ENCODE measurements at places on chromosomes 2 and 18. TPM values are rescaled to one million over a fixed set of nuclear protein-coding genes. Genes with fewer than 3 reads are reported as not detected.

LDAH gene
- polyA plus RNA-seq = 6.3 TPM

PRADC1 gene
- polyA plus RNA-seq = 9.7 TPM

LINC00305 gene
- polyA plus RNA-seq = 0.12 TPM

SMPD4 gene
- polyA plus RNA-seq = 28.8 TPM

REG3G gene
- 0.08 TPM for polyA plus RNA-seq

RAX gene
- not detected for polyA plus RNA-seq

LYPD6 gene
- polyA plus RNA-seq = 1.0 TPM

GPR17 gene
- 0.18 TPM for polyA plus RNA-seq

TRABD2A gene
- polyA plus RNA-seq = 33.3 TPM

BMP10 gene
- polyA plus RNA-seq = not detected

DNAH7 gene
- polyA plus RNA-seq = 0.73 TPM

ABCB11 gene
- polyA plus RNA-seq = 0.02 TPM

ZBTB14 gene
- polyA plus RNA-seq = 8.6 TPM

AQP4 gene
- polyA plus RNA-seq = 2.0 TPM

CBLN2 gene
- not detected for polyA plus RNA-seq

FRZB gene
- 22.8 TPM for polyA plus RNA-seq

MYO1B gene
- polyA plus RNA-seq = 15.8 TPM

All from ovary (tissue), 10 donors.